Pulmonary artery endothelial cell (primary cell): ENCODE measurements at places on chromosomes 7 and 10. TPM values are rescaled to one million over a fixed set of nuclear protein-coding genes. Genes with fewer than 3 reads are reported as not detected.

DNA sequence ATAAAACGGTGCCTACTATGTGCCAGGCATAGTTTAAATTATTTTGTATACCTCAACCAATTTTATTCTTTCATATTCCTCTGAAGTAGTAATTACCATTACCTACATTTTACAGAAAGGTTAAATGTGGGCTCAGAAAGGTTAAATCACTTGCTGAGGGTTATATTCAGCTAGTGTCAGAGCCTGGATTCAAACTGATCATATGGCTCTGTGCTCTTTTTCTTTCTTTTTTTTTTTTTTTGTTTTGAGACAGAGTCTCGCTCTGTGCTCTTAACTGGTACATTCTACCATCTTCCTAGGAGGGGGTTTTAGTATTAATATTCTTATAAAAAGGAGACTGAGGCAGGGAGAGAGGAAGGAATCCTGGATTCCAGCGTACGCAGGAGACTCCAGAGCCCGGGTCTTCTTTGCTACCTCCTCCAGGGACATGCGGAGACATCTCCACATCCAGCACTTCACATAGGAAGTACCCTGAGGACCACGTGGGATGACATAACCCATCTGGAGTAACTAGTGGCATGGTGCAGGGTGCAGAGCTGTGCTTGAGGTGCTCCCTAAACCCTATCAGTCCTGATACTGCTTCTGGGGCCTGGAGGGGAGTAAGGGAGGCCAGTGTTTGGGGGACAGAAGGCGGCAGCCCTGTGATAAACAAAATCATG lies 29.6 kb upstream of the ATXN7L1 start:
- DNase-seq, result no peak

- DNase-seq, result no peak
These were observed 60.6 kb downstream of the ARL5B start for GRCh38 chr10:18719811-18720210.

- DNase-seq, result no peak
These were observed 8.4 kb upstream of the TMEM254 start for GRCh38 chr10:80070057-80070456.

NEUROG3 gene
- total RNA-seq, result not detected in 2 replicates

UCN3 gene
- not detected in 2 replicates for total RNA-seq

DNA sequence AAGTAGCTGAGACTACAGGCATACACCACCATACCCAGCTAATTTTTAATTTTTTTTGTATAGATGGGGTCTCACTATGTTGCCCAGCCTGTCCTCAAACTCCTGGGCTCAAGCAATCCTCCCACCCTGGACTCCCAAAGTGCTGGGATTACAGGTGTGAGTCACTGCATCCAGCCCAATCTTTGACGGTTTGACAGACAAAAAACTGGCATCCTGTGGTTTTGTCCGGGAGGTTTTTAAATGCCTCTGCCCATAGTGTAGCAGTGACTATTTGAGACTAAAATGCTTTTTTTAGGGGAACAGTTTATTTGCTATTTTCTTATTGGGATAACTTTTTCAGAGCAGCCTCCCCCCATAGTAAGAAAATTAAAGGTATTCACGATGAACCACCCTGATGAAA lies 523.7 kb upstream of the GALNT17 start:
- no peak for DNase-seq

SERPINE1 gene
- 2,165 and 2,466 TPM in 2 replicates for total RNA-seq
